ENCODE measurements at places on chromosomes 7 and 10.

DNA sequence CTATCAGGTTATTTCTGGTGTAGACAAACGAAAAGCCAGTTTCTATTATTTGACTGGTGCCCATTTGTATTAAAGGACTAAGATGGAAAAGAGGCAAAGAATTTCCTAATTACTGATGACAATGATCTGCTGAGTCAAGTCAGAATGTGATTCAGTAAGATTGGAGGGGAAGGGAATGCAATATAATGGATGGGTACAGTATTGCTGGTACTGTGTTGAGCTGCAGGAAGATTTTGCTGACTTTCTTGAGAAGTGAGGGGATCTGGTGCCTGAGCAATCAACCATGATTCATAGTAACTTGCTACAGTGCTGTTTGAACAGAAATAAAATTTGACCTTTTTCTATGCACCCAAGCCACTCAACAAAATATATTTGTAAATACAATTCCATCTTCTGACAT, 139.1 kb upstream of the RHEB start:
- no peak for DNase-seq

GRCh38 chr10:125880719-125881118, 373 bp downstream of the DHX32 start:
- no peak for DNase-seq

- DNase-seq, result peak; percentile 29
Measured at GRCh38 chr10:44070282-44070681, 314.6 kb downstream of the CXCL12 start.

DNA sequence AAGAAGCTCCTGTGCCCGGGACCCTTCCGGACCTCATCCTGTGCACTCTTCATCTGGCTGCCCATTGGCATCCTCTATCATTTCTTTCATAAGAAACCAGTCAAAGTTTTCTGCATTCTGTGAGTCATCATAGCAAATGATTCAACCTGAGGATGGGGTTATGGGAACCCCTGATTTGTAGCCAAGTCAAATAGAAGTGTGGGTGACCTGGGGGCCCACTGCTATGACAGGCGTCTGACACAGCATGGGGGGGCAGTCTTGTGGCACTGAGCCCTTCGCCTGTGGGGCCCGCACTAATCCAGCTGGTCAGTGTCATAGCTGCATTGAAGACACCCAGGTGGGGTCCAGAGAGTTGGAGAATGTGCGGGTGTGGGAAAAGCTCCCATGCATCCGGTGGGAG, 230.4 kb downstream of the USP6NL start:
- DNase-seq, result no peak

DNA sequence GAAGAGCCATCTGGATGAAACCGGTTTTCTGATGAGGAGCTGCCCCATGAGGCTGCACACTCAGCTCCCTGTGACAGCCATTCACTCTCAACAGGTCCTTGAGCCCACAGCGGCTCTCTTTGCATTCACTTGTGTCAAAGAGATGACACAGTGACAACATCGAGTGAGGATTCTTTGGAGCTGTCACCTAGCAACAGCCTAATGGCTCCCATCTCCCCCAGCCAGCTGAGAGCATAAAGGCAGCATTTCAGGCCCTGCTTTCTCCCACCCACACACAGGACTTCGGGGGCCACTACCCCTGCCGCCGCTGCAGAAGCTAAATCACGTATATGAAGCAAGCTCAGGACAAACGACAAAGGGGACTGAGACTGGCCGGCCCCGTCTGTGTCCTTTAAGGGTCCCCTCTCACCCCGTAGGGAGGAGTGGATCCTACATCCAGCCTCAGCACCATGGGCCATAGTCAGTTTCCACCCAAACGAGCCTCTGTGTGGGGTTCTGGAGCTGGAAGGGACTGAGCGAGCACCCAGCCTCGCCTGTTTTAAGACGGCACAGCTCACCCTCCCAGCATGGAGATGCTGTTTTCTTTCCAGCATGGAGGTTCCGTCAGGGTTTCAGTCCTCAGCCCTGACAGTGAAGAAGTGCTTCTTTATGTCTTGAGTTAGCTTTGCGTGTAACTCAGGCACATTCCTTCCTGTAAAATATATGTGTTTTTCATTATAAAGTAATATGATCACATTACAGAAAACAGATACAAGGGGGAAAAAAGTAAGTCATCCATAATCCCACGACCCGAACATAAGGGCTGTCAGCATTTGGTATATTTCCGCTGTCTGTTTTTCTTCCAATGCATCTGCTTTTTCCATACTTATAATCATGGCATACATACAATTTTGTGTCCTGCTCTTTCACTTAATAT, 4.9 kb downstream of the CPA4 start:
- DNase-seq, result no peak

DNA sequence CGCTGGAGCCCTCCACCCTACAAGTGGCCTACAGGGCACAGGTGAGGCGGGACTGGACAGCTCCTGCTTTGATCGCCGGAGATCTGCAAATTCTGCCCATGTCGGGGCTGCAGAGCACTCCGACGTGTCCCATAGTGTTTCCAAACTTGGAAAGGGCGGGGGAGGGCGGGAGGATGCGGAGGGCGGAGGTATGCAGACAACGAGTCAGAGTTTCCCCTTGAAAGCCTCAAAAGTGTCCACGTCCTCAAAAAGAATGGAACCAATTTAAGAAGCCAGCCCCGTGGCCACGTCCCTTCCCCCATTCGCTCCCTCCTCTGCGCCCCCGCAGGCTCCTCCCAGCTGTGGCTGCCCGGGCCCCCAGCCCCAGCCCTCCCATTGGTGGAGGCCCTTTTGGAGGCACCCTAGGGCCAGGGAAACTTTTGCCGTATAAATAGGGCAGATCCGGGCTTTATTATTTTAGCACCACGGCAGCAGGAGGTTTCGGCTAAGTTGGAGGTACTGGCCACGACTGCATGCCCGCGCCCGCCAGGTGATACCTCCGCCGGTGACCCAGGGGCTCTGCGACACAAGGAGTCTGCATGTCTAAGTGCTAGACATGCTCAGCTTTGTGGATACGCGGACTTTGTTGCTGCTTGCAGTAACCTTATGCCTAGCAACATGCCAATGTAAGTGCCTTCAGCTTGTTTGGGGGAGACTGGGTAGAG, at the start of gene COL1A2:
Gene COL1A2 (plus strand): TSS at position 459 of the 704 bp plus-strand sequence. CDS start 137 bp downstream, at position 596.
- DNase-seq, result no peak

GRCh38 chr7:66426996-66427395, 201.7 kb upstream of the KCTD7 start:
- no peak for DNase-seq

GRCh38 chr7:116572036-116572435, 47.2 kb downstream of the CAV1 start:
- no peak for DNase-seq

DNA sequence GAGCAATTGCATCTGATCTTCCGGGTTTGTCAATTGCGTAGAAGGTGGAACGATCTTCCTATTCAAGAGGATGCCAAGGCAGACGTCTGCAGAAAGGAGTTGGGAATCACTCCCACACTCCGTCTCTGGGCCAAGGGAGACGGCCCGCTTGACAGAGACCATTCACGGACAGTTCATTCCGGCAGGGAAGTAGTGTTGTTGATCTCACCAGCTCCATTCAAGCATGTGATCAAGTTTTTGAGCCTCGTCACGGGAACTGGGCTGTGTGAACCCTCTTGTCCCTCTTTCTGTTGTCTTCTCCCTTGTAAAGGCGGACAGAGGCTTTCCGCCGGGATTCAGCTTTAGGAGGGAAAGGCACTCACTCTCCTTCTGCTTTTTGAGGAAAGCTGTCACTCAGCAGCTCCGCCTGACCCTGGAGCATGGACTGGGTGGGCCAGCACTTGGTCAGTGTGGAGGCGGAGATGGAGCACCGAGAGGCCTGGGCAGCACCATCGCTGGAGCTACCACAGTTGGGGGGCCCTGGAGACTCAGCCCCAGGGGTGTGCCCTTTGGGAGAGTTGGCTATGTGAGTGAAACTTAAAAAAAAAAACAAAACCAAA, 44.9 kb downstream of the SPDYE5 start:
- no peak for DNase-seq

DNA sequence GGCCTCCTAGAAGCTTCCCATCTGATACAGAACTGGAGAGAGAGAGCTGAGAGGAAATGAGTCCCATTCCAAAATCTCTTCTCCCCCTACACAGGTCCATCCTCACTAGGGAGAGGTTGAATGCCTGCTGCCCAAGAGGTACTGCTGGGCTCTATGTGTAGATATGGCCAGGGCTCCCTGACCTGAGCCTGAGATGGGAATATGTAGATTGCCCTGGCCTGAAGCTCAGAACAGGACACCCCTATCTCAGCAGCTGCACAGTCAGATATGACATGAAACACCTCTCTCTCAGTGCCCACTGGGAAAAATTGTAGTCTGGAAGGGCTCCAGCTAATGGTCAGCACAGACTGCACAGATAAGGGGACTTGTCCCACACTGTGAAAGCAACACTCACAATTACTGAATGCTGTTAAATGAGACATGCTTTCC, 3.1 kb upstream of the IFIT1B start:
- DNase-seq, result no peak
